AG08395 (cell line): ENCODE measurements at places on chromosomes 12 and 14.

- no peak for DNase-seq
These were observed 186.6 kb upstream of the EEA1 start for GRCh38 chr12:93115646-93116045.

- no peak for DNase-seq
These were observed 163.7 kb downstream of the BMP4 start for GRCh38 chr14:53792909-53793308.

- no peak for DNase-seq
These were observed 23.3 kb downstream of the NUAK1 start for GRCh38 chr12:106115440-106115839.

- no peak for DNase-seq
These were observed 40.4 kb downstream of the TSPAN19 start for GRCh38 chr12:84995641-84996040.
